Stromal cell of bone marrow (primary cell): ENCODE measurements at places on chromosomes 4 and X.

DNA sequence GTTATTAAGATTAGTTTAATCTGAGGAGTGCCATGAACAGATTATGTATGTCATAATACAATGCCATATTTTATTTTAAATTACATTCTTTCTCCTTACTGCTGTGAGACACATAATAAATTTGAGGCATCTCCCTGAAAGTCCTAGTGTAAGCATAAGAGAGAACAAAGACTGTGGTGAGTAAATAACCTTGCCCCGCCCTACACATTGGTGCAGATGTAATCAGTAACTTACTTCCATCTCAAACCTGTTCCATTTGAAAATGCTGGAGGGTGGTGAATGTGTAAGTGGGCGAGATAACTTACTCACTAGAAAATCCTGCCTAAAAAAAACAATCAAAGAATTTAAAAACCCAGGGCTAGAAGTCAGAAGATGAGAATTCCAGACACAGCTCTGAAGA, 338.1 kb upstream of the SLIT2 start:
- DNase-seq = no peak

- no peak for DNase-seq
Observed at GRCh38 chr4:163556177-163556576, 61.7 kb downstream of the TMA16 start.

- no peak for DNase-seq
Observed at GRCh38 chr4:105588252-105588651, 35.8 kb downstream of the ARHGEF38 start.

- DNase-seq = no peak
Observed at GRCh38 chr4:22482250-22483127, 33.4 kb downstream of the ADGRA3 start.

DNA sequence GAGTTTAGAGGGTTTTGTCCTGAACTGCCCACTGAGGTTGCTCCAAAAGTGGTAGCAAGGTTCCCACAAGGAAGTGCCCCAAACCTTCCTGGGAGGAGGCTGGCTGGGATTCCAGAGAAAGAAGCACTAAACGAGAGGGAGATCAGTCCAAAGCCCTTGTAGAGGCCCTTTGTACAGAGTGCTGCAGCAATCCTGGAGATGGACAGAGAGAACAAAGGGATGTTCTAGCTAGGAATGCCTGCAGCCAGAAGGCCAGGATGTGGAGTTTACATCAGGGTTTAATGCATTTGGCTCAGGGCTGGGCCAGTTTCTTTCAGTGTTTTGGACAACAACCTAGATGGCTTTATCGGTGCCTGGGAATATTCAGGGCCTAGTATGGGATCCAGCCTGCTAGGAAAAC, 2155.1 kb upstream of the AGA start:
- no peak for DNase-seq

DNA sequence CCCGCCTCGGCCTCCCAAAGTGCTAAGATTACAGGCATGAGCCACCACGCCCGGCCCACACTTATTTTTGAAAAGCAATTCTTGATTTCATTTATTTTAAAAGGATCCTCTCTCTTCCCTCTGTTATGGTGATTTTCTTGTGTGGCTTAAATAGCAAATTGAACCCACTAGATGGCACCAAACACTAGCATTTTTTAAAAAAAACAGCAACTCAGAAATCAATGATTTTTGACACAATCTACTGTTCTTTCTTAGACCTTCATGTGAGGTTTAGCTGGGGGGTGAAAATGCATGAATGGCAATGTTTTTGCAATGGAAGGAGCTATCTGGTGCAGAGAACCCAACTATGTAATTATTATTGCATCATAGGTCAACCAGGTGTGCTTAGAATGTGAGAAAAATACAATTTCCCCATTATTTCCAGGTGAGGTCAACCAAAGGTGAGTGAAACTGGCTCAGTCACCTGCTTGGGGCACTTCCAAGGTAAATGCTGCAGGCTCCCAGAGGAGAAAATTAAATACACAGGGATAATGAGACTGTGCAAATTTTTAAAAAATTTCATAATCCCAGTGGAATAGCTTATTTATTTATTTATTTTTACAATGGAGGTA, 226.7 kb upstream of the PRKX start:
- DNase-seq = no peak

DNA sequence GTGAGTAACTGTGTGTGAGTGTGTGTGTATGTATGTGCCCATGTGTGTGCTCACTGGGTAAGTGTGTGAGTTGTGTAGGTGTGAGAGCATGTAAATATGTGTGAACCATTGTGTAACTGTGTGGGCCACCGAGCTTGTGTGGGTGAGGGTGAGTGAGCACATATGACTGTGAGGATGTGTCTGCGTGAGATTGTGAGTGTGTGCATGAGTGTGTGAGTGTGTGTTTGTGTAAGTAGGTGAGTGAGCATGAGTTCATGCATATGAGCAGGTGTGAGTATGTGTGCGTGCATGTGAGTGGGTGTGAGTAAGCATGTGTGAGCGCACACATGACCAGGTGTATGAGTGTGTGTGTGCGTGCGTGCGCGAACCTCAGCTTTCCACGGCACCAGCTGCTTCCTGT, 1.4 kb upstream of the ATP2B3 start:
- DNase-seq = no peak

DNA sequence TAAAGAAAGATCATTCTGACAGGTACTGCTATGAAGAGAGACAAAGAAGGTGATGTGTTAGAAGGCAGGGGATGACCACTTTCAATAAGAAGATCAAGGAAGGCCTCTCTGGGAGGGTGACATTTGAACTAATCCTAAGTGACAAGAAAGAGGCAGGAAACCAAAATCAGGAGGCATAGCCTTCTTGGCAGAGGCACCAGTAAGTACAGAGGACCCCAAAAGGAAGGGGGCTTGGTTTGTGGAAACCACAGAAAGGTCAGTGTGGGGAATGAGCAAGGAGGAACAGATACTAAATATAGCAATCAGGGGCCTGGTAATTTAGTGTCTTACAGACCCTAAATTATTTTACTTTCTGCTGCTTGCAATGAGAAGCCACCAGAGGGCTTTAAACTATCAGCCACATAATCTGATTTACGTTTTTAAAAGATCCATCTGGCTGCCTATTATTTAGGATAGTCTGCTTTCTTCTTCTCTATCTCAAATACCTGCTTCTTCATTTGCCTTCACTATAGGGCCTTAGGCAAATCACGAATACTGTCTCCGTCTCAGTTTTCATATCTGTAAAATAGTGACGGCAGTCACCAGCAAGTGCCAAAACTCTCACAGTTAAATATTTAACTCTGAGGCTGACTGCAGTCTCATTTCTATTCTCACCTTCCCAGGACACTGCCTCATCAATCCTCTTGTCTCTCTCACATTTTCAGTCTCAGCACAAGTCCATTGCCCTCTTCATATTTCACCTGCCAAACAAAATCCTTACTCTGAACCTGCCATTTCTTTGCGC, 16.7 kb downstream of the NR3C2 start:
- no peak for DNase-seq

- DNase-seq = no peak
Observed at GRCh38 chr4:109721033-109721432, 8.8 kb downstream of the PLA2G12A start.
